ENCODE measurements at places on chromosomes 6 and 20.
A peak's percentile ranks its signal among the peaks of the same experiment; 100 is the strongest.

- DNase-seq: no peak
These were observed 103.2 kb upstream of the SSTR4 start for GRCh38 chr20:22931653-22932608.

- no peak for DNase-seq
These were observed 54.7 kb upstream of the LYRM2 start for GRCh38 chr6:89693207-89693606.

- no peak for DNase-seq
These were observed 9.9 kb downstream of the HAO1 start for GRCh38 chr20:7930343-7930742.

DNA sequence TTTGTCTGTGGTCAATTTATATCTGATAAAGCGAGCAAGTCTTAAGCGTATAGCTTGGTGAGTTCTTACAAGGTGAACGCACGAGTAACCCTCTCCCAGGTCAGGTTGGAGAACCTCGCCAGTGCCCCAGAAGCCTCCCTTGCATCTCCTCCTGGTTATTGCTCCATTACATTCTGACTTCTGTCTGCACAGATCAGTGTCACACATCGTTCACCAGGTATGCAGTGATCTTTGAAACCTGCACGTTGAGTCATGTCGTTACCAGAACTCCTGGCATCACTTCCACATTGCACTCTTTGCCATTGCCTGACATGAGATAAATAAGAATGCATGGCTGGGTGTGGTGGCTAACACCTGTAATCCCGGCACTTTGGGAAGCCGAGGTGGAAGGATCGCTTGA lies 44.2 kb downstream of the AKAP12 start:
- no peak for DNase-seq

DNA sequence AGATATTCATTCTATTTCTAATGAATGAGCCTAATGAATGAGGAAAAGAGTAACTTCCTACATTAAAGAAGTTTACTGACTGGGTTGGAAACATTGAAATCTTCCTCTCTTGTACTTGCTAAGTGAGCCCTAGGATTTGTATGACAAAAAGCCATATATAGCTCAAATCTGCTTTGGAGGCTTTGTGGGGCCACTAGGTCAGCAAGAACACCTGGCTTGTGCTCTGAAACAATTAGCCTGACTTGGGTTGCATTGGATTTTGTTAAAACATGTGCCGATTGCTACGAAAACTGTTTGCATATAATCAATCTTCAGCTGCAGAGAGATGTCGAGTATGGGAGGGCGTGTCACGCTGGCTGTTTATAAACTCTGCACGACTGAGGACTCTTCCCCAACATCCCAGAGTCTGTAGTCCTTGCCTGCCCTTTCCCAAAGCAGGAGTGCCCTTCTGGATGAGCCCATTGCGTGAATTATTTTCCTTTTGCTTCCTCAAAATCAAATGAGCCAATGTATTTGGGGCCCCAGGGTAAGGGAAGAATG lies 684.8 kb downstream of the DHX35 start:
- DNase-seq: no peak

DNA sequence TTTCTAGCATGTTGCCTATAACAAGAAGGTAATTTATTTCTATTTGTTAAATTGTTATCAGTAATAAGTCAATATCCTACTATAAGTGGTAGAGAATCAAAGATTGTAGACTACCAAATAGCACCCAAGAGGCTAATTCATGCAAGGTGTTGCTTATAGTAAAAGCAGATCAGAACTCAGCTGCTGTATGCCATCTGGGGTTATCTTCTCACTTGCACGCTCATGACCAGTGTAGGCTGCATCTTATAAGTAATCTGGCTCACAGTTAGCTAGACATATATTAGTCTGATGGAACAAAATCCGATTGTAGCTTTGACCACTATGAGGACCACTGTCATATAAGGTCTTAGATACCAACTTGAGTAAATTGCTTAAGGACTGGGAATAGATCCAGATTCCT lies 17.0 kb downstream of the TOP1 start:
- no peak for DNase-seq

DNA sequence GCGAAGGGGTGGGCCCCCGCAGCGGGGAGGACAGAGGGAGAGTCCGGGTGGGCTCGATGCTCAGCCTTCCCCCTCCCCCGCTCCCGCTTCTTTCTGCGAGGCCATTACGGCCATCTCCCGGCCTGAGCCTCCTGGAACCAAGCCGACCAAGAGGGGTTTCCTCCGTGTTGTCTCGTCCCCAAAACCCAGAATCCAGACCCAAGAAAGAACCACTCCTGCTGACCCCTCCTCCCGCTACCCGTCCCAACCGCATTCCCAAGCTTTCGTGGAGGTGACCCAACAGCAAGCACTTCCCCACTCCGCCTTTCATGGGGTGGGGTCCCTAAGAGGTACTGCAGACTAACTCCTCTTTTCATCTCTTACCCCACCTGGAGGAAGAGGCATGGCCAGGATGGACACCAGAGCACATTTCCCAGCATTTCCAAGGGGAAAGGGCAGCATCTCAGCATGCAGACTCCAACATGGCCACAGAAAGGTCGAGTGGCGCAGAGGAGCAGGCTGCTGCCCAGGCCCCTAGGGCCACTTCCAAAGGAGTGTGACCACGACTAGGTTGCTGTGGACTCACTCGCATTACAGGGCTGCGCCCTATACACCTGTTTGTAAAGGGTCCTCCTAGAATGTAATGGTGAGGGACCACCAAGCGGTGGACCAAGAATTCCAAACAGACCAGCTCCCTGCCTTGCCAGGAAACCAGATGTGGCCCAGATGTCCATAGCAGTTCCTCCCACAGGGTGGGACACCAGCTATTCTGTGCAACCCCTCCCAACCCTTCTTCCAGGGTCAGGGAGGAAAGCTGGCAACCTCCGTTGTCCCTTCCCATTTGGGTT lies 53.4 kb downstream of the MRPL14 start:
- DNase-seq: no peak

GRCh38 chr20:62984666-62985443 lies 21.9 kb downstream of the BHLHE23 start:
- no peak for DNase-seq

- DNase-seq: no peak
These were observed 598 bp upstream of the SOX4 start for GRCh38 chr6:21592953-21593352.

GRCh38 chr20:38610521-38610920 lies 8.9 kb downstream of the ARHGAP40 start:
- no peak for DNase-seq

- DNase-seq: no peak
These were observed 183.1 kb downstream of the DOK5 start for GRCh38 chr20:54658525-54658924.

DNA sequence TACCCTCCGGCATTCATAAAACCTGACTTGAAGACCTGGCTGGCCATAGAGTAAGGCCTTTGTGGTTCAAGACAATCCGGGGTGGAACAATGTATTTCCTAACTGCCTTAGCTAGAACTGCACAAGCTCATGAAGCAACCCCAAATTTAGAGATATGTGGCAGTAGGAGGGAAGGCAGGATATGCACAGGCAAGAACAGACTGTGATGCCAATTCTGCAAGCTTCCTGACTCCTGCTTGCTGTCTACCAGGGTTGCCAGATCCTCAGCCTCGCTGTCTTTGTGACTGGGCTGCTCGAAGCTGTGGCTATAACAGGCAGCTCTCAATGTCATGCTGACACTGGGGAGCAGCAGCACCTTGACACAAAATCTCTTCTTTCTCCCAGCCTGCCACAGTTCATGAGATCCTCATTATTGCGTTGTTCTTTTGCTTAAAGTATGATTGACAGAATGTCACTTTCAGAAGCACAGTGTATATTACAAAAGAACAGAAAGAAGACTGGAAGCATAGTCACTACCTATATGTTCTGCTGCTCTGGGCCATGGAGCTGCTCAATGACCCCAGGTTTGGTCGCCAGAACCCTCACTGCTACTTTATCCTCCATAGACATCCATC lies 18.3 kb upstream of the SHLD1 start:
- no peak for DNase-seq

GRCh38 chr6:47752801-47753200 lies 29.0 kb upstream of the OPN5 start:
- DNase-seq: no peak

GRCh38 chr6:169866140-169866534 lies 114.7 kb downstream of the ERMARD start:
- DNase-seq: no peak

GRCh38 chr6:144334150-144334708 lies 49.1 kb downstream of the UTRN start:
- peak; percentile 61 for DNase-seq

DNA sequence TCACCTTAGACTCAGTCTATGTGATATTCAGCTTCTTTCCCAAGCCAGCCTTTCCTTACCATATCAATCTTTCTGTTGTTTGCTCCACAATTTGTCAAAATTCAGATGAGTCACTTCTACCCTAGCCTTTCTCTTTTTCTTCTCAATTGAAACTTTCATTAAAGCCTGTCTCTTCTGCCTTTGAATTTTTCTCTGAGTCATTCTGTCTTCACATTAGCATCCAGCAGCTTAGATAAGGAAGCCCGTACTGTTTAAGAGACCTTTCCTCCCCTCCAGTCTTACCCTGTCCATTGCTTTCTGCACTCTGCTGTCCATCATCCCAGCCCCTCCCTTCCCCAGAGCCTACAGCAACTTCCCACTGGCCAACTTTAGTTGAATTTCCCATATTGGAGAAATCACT lies 34.9 kb upstream of the RALGAPA2 start:
- DNase-seq: no peak
